ENCODE measurements at places on chromosomes 6 and 20. TPM values are rescaled to one million over a fixed set of nuclear protein-coding genes. Genes with fewer than 3 reads are reported as not detected.

The CCN5 gene
- 0.17 TPM for total RNA-seq

The GGT7 gene
- total RNA-seq: 11.2 TPM

The CRIP3 gene
- total RNA-seq: not detected

GRCh38 chr6:157150076-157150475 lies 173.2 kb downstream of the TMEM242 start:
- no peak for DNase-seq
